ENCODE measurements at places on chromosomes 16 and 17.

- DNase-seq, result peak; percentile 67
Observed at GRCh38 chr16:46853713-46854443, 22.9 kb upstream of the C16orf87 start.

DNA sequence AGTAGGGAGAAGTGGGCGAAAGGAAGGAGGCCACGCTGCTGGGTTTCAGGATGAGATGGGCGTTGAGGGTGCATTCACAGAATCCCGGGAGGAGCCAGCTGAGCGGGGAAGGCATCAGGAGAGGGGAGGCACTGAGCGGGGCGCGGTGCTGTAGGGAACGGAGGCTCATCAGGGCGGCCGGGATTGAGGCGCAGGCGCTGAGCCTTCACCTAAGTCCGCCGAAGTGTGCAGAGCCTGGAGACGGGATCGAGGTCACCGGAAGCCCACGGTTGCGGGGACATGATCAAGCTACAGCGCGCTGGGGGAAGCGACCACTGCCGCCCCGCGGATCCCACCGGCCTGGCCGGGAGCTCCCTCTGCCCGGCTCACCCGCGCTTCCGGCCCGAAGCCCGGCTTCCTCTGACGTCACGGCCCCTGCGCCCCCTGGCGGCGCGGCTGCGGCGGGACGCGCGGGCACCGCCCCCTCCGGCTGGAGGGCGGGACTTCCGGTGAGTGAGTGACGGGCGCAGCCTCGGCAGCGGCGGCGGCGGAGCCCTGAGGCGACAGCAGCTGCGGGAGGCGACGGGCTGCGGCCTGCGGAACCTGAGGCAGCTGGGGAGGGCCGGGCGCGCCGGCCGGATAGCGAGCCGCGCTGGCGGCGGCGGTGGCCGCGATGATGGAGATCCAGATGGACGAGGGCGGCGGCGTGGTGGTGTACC is at the start of gene MAPK8IP3:
Gene MAPK8IP3 (plus strand): TSS at position 508 of the 698 bp plus-strand sequence. CDS start 145 bp downstream, at position 653.
- DNase-seq, result peak; percentile 81

DNA sequence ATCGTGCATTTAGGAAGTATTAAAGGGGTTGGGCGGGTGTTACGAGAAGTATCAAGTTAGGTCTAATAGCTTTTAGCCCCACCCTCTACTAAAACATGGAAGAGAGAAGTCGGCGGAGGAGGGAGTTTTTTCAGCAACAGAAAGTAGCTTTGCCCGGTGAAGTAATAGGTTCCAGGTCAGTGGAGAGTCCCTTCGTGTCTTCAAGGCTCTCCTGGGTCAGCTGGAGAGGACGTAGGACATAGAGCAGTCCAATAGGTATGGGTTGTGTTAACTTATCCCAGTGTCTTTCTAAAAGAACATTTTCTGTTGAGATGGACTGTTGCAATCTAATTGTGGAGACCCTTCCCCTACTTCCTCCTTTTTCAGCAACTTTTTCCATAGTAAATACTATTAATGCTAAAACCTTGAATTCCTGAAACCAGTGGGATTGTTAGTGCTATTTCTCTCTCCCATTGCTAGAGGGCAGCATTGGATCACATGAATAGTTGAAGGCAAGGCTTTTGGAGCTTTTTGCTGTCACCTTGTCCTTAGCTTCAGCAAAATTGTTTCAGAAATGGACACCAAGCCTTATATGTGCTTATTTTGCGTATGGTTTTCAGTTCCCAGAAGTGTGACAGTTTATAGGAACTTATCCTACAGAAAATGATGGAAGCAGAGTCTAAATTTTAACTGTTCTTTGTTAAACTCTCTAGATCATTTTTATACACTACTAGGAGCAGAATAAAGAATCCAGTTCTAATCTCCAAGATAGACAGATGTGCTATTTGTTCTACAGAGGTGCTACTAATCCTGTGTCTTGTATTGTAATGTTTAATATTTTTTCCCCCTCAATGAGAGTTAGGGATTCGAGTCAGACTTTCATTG is 38.4 kb downstream of the UTP18 start:
- DNase-seq, result peak; percentile 32

DNA sequence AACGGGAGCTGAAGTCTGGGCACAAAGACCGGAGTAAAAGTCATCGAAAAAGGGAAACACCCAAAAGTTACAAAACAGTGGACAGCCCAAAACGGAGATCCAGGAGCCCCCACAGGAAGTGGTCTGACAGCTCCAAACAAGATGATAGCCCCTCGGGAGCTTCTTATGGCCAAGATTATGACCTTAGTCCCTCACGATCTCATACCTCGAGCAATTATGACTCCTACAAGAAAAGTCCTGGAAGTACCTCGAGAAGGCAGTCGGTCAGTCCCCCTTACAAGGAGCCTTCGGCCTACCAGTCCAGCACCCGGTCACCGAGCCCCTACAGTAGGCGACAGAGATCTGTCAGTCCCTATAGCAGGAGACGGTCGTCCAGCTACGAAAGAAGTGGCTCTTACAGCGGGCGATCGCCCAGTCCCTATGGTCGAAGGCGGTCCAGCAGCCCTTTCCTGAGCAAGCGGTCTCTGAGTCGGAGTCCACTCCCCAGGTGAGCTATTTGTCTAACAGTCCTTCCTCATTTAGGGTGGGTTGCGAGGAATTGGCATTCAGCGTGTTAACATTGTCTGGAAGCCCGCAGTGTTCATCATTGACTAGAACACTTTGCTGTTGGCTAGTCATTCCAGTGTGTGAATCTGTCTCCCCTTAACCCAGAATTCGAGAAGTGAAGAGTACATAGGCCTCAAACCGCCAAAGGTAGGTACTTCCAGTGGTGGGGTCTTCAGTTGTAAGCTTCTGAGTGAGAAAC is 1.5 kb downstream of the CDK12 start:
- no peak for DNase-seq

DNA sequence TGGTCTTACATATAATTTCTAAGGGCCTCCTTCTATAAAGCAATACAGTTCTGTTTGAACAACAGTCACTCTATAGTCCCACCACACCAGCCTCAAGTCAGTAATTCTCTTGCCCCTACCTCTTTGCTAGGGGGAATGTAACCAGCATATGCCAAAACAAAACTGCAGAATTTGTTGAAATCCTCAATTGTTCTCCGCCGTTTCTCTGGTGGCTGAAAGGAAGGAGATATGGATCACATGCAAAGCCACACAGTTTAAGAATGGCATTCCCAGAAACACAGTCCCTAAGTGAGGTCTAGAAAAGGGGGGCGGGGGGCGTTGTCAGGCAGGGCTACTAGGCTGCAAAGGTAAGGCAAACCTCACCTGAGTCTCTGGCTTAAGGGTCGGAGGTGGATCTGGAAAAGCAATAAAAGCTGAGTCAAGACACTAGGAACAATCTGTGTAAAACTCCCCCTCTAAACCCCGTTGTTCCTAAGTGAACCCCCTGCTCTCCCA is 1.9 kb downstream of the PHF23 start:
- no peak for DNase-seq

GRCh38 chr16:86494565-86495356 is 15.6 kb upstream of the FOXF1 start:
- no peak for DNase-seq

GRCh38 chr16:21603928-21604327 is 4.6 kb downstream of the METTL9 start:
- DNase-seq, result no peak

DNA sequence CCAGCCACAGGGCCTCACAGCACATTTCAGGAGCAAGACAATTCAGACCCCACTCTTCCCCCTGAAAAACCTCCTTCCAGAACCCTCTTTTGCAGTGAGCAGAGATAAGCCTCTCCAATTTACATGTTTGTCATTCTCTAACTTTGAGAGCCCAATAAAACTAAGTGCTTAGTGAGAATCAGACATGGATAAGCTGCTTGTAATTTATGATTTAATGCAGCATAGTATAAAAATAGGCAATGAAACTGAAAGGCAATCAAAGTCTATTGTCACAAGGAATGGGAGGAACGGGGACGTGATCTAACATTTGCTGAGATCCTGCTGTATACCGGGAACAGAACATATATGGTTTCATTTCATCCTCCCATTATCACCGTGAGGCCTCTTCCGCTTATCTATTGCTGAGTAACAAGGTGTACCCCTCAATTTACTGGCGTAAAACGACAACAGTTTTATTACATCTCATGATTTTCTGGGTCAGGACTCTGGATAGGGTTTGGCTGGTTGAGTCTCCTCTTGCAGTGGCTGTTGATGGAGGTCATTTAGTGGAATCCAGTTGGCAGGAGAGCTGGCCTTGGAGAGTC is 597.4 kb downstream of the MAF start:
- DNase-seq, result no peak

- DNase-seq, result no peak
Observed at GRCh38 chr17:67244431-67245072, 444 bp downstream of the HELZ start.

- no peak for DNase-seq
Observed at GRCh38 chr17:41733348-41734138, 900 bp downstream of the HAP1 start.

GRCh38 chr16:2019921-2020831 is 591 bp downstream of the NPW start:
- DNase-seq, result no peak

GRCh38 chr16:78592111-78592510 is 492.7 kb downstream of the WWOX start:
- DNase-seq, result no peak

DNA sequence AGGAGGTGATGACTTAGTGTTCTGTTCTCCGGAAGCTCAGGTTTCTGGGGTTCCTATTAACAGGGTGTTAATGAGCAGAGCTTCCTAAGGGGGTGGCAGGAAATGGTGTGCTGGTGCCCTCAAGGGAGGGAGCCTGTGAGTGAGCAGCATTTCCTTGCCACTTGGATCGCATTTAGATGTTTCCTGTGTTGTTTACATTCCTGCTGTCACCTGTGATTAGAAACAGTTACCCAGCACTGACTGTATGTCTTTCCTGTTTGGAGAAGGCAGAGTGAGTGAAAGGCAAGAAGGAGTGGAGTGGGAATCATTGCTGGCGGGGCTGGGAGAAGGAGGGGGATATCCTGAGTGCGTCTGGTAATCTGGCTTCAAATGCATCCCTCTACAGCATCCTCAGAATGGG is 214.6 kb downstream of the CCDC182 start:
- DNase-seq, result peak; percentile 80

DNA sequence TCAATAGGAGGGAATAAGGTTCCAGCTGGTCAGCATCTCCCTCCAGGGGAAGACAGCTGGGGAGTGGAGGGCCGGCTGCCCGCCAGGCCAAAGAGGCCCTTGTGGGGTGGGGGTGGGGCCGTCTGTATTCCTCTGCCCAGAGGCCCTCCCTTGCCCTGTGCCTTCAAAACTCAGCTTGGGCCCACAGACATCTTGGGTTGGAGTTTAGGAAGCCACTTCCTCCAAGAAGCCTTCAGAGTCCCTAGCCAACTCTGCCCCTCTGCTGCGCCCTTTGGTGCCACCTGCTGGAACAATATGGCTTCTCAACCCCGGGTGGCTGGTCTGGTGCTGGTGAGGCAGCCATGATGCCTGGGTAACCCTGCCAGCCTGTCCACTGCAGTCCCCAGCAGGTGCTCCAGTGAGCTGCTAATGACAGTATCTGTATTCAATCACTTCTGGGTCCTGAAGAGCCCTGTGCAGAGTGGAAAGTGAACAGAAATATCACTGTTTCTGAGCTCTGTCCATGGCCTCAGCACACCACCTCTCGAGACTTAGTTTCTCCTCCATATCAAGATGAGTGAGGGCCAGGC is 16.7 kb downstream of the HSD11B2 start:
- DNase-seq, result peak; percentile 2

DNA sequence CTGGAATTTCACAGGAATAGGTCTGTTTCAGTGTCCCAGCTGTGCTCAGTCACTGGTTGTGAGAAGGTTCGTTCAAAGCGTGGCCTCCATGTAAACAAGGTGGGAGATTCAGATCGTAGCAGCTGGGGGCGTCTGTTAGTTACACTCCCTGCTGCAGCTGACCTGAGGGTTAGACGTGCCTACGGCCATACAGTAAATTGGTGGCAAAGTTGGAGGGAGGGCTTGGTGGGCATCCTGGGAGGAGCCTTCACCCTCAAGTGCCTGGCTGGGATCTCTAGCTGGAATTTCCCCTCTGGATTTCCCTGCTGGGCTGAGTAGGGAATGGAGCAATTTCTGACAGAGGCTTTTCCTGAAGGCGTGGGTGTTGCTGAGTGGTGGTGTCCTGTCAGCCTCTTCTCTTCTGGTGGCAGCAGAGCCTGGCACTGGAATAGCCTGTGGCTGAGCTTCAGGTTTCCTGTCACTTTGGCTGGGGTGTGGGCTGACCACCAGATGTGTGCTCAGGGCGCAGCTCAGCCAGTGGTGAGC is 6.4 kb downstream of the FCSK start:
- DNase-seq, result peak; percentile 47

DNA sequence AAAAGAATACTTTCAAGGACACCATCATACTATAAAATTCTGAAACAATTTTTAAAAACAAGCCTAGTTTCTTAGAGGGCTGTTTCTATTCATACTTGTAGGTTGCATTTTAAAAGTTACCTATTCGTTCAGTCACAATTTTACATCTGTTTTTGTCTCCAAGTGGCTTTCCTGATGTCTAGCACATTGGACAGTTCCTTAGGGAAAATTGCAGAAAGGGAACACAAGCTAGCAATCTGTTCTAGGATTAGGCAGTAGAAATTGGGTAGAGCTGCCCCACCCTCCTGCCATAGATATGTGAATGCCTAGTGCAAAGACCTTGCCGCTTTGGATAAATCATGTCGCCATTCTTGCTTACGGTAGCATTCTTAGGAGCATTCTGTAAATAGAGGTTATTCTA is 358.9 kb downstream of the RBFOX1 start:
- no peak for DNase-seq

GRCh38 chr16:21205303-21205702 is 6.1 kb downstream of the ZP2 start:
- no peak for DNase-seq

GRCh38 chr16:8887952-8888560 is 5.9 kb downstream of the LITAFD start:
- DNase-seq, result peak; percentile 62

DNA sequence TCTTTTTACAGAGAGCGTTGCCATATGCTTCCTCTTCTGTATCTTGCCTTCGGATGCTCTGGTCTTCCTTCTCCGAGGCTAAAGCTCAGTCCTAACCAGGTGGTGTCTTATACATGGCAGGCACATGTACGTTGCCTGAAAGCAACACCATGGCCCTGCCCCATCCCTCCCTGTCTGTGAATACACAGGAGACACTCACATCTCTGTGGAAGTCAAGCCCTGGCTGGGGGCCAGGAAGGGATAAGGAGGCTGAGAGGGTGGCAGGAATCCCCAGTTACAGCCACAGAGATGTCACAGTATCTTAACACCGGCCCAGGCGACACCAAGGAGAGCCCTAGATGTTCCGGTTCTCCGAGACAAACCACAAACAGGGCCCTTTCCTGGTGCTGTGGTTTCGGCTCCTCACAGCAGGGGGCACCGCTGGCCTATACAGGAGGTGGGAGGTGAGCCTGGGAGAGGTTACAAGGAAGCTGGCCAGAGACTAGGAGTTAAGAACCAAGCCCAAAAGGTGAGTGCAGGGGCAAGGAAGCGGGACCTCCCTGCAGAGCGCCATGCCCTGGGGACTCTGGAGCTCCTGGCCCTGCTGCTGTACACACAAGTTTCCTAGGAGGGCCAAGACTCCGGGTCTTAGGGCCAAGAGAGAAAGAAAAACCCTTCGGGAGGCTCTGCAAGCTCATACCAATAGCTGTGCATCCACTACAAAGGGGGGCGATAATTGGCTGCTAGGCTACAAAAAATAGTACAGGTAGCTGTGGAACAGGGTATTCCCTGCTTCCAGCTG is 41.7 kb downstream of the SRL start:
- peak; percentile 57 for DNase-seq

- no peak for DNase-seq
Observed at GRCh38 chr16:3513892-3514583, 13.2 kb downstream of the CLUAP1 start.

- DNase-seq, result no peak
Observed at GRCh38 chr16:24328835-24329452, 72.8 kb downstream of the CACNG3 start.

GRCh38 chr17:4717791-4718190 is 7.4 kb downstream of the ARRB2 start:
- DNase-seq, result no peak

- no peak for DNase-seq
Observed at GRCh38 chr16:69182730-69183416, 4.1 kb upstream of the SNTB2 start.

All from A172 (cell line).